ENCODE measurements at places on chromosomes 5 and 9. TPM values are rescaled to one million over a fixed set of nuclear protein-coding genes. Genes with fewer than 3 reads are reported as not detected.

GRCh38 chr5:765948-766631 lies 18.4 kb downstream of the ZDHHC11B start:
- no peak for DNase-seq

GRCh38 chr9:128293091-128293490 lies 17.0 kb downstream of the SWI5 start:
- no peak for DNase-seq

DNA sequence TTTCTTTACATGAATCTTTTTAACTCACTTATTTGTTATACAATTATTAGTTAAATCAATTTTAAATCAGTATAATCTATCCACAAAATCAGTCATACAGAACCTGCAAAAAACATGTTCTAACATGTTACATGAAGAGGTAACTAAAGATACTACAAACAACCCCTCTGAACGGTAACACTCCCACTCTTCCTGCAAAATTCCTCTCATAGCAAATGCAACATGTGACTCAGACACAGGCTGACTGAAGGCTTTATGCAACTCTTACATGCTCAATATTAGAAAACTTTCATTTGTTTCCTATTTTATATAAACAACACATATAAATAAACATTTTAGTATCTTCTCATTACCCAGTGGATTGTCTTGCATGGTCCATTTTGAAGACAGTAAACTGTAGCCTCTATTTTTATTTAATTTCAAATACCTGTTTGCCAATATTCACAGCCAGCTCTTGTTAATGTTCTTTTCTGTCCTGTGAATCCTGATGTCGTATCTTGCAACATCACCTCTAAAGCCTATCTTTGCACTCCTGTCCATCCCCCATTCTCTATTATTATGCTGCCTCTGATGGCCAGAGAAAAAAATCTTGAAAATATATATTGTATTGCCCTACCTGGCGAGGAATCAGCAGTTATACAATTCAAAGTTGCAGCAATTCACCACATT lies 100.5 kb upstream of the CCDC152 start:
- no peak for DNase-seq

GRCh38 chr5:7878381-7878873 lies 9.5 kb downstream of the MTRR start:
- no peak for DNase-seq

GRCh38 chr5:54570916-54571315 lies 53.4 kb downstream of the SNX18 start:
- DNase-seq = no peak

DNA sequence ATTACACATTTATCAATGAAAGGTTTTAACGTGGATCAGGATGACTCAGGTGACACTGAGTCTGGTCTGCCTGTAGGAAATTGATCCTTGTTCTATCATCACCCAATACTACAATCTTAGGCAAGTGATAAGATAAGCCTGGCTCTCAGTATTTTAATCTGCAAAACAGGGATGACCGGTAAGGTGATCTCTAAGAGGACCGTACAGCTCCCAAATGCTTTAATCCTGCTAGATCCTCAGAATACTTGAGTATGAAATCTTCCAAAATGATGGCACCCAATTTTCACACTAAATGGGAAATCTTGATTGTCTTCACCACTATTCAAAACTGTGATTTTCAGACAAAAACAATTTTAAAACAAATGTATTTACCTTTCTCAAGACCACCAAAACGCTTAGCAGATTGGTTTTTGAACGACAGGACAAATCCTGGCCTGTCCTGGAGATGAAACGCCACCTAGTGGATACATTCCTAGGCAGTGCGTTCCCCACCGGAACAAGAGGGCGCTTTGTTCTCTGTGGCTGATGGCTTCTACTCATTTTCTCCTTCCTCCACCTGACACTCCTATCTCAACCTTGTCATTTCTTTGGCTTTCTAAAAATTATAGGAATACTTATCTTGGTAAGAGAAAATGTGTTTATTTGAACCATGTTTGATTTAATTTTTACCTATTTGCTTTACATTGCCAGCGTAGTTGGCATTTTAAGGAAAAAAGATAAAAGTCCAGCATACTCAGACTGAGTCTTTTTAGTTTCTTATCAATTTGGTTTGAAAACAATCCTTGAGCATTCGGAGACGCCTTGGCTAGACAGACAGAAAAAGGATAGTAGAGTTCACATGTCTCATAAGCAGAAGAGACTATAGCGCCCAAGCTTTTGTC lies 41.2 kb upstream of the VCAN start:
- DNase-seq = peak; percentile 52

DNA sequence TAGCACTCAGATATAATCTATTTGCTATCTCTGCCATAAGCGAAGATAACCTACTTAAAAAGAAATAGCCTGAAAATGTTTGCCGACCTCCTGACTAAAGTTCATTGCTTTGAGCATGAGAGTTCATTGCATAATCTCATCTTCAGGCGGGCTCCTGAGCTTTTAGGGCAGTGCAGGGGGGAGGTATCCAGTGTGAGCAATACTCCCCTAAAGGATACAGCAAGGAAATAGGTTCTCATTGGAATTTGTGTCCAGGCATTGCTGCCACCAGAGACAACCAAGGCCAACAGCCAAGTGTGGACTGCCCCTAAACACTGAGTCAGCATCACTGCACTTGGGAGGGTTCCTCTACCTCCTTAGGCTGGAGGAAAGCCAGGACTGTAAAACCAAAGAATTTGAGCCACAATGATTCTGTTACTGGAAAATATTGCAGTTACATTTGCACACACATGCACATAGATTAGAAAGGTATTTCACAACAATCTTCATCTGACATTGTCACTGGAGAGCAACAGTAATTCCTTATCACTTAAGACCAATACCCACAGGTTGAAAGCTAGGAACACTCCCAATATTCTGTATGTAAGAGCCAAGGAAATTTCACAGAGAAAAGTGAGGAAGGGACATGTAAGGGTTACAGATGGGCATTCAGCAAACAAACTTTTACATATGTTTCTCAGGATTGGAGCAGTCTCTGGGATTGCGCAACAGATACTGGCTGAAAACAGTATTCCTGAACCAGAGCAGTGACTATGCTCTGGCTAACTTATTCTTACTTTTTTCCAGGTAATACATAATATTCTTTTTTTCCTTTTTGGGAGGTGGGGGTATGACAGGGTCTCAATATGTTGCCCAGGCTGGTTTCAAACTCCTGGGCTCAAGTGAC lies 98.6 kb upstream of the TLE1 start:
- DNase-seq = no peak

- peak; percentile 37 for DNase-seq
Observed at GRCh38 chr9:75185585-75186170, 97.4 kb downstream of the OSTF1 start.

DNA sequence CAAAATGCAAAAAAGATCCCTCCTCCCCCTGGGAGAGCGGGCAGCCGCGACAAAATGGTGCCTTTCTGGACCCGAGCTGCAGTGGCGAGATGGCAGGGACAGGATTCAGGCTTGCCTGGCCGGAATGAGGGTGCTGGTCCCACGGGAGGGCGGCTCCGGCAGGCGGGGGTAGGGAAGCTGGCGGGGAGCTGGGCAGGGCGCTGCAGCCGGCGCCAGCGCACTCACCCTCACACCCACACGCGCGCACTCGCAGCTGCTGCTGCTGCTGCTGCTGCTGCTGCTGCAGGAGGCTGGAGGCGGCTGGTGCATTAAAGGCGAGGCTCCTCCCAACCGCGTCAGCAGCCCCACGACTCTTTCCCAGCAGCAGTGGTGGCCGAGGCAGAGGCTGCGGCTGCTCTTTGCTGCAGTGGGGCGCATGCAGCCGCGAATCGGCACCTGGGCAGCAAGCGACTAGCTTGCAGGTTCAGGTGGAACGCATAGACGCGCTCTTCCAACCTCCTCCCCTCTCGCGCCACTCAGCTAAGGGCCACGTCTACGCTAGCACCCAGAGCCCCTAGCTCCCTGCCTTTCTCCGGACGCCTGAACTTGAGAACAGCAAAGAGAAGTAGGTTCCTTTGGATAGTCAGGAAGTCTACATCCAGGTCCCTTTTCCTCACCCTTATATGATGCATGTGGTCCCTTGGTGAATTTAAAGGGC lies at the start of gene PPP2R2B:
Gene PPP2R2B, minus strand, starts transcription at position 282 of the 697 bp plus-strand sequence.
- peak; percentile 7 for DNase-seq

The BICD2 gene
- total RNA-seq = 28.8 TPM

The CEP72 gene
- total RNA-seq = 13.4 TPM

The TLE4 gene
- 20.6 TPM for total RNA-seq

The UCK1 gene
- total RNA-seq = 30.8 TPM

The OTP gene
- not detected for total RNA-seq

The IFNA14 gene
- not detected for total RNA-seq

The TRPM3 gene
- total RNA-seq = not detected

The NEUROG1 gene
- not detected for total RNA-seq

Measured in naive thymus-derived CD4-positive, alpha-beta T cell (primary cell).